ENCODE measurements at places on chromosomes 4 and X. TPM values are rescaled to one million over a fixed set of nuclear protein-coding genes. Genes with fewer than 3 reads are reported as not detected.

The SOWAHD gene
- total RNA-seq, result 0.70 TPM

The FGA gene
- not detected for total RNA-seq

The NR0B1 gene
- total RNA-seq, result not detected

The SPANXN1 gene
- not detected for total RNA-seq

The SSX2 gene
- total RNA-seq, result not detected
